Cerebellar nuclear complex (tissue), 1 donor: ENCODE measurements at places on chromosomes 13 and 19.

- DNase-seq: no peak
These were observed 2.8 kb downstream of the FUT1 start for GRCh38 chr19:48749571-48750198.

- no peak for DNase-seq
These were observed 8.2 kb downstream of the LAMP1 start for GRCh38 chr13:113305208-113305607.

DNA sequence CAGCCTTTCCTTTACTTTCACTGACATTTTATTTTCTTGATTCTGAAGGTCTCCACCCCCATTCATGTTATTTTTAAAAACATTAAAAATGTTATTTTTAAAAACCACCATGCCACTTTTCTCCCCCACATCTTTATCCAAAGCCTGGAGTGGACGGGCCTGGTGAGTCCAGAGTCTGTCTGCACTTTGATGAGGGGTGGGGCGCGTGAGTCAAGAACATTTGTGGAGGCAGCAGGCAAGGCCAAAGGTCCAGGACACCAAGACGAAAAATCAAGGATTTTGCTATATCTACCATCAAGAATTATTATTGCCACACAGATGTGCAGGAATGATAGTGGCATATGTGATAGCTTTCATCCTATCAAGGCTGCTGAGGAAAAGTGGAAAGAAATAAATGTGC lies 224.9 kb downstream of the FGF9 start:
- DNase-seq: no peak

DNA sequence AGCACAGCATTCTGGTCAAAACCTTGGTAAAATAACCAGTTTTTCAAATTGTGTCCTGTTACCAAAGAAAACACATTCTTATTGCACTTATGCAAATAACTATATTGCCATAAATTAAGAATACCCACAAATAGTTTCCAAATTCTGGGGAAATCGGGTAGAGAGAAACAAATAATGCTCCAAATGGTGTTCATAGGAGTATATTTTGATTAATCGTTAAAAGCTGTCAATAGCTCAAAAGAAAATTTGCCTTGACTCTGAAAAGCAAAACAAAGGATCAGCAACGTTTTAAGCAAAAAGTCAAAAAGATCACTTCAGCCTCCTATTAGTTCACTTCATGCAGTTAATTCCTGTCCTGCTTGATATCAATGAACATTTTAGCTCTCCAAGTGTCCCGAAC lies 22.2 kb upstream of the CEACAM21 start:
- DNase-seq: no peak

- DNase-seq: no peak
These were observed 727 bp downstream of the CD37 start for GRCh38 chr19:49335784-49336481.

GRCh38 chr13:112781881-112782361 lies 92.1 kb downstream of the ATP11A start:
- DNase-seq: no peak

DNA sequence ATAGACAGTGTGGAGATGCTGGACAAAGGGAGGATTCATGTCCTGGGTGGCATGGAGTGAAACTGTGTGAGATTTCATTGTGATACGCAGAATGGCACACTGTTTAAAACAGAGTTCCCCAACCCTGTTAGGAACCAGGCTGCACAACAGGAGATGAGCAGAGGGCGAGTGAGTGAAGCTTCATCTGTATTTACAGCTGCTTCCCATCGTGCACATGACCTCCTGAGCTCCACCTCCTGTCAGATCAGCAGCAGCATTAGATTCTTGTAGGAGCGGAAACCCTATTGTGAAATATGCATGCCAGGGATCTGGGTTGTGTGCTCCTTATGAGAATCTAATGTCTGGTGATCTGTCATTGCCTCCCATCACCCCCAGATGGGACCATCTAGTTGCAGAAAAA lies 72.5 kb downstream of the RAP2A start:
- DNase-seq: no peak

- DNase-seq: no peak
These were observed 3.8 kb downstream of the APC2 start for GRCh38 chr19:1453525-1454364.

DNA sequence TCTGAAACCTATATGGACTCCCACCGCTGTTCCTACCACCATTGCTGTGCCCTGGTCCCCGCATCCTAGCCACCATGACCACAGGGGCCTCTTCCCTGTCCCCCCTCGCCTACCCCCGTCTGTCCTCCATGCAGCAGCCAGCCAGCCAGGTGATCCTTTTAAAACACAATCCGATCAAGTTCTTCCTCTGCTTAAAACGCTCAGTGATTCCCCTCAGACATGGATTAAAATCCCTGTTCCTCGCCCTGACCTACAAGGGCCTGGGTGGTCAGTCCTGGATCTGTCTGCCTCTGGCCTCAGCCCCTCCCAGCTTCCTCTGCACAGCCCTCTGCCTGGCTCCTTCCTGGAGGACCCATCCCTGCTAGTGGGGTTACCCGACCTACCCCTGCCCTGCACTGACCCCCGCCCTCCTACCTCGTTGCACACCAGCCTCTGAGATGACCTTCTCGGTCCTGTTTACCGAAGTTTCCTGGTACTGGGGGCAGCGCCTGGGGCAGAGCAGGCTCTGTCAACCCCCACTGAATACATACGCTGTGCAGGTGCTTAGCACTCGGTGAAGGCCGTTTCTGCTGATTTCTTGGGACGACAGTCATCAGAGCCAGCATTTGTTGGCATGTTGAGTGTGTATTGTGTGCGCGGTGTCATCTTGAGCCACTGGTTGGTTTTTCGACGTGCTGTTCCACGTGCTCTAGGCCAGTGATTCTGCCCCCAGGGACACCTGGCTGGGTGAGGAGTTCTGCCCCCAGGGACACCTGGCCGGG lies 14.7 kb upstream of the LENG8 start:
- DNase-seq: no peak

- DNase-seq: no peak
These were observed 931.6 kb upstream of the MIR17HG start for GRCh38 chr13:90415902-90416301.

DNA sequence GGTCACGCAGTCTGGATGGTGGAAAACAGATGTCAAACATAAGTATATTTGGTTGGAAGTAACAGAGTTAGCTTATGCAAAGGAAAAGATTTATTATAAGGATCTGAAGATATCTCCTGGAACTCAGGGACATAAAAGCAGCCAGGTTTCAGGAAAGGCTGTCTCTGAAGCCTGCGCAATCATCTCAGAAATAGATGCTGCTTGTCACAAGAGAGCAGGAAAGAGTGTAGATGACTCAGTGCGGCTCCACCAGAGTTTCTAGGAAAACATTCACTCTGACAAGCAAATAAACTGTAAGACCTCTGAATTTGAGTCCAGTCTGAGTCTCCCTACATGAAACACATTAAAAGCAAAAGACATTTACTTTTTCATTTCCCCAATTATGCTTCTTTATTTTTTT lies 220.4 kb upstream of the HTR2A start:
- DNase-seq: no peak

- DNase-seq: no peak
These were observed 76.9 kb downstream of the FOXO1 start for GRCh38 chr13:40589285-40590109.

GRCh38 chr13:98415326-98416070 lies 161.4 kb downstream of the STK24 start:
- DNase-seq: no peak

GRCh38 chr19:4414800-4415321 lies 12.4 kb downstream of the CHAF1A start:
- no peak for DNase-seq

GRCh38 chr19:38676023-38676877 lies 28.8 kb downstream of the ACTN4 start:
- DNase-seq: no peak

- no peak for DNase-seq
These were observed 14.0 kb downstream of the GNA15 start for GRCh38 chr19:3149526-3150505.

- no peak for DNase-seq
These were observed 300.5 kb downstream of the SPRY2 start for GRCh38 chr13:80040196-80040980.

DNA sequence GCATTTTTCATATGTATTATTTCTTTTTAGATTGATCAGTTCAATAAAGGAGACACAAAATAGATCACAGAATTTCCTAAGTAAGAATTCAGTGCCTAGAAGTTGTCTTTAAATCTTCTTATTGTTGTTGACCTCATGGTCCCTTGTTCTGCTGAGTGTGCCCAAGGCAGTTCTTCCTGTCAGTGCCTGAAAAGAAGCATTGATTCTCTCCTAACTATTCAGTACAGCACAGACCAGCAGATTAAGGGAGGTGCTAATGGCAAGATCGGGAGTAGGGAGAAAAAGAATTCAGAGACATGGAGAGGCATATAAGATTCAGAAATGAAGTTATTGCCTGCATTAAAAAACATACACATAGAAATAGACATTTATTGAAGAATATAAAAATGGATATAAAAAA lies 180.5 kb upstream of the PCDH9 start:
- DNase-seq: no peak

- DNase-seq: no peak
These were observed 11.0 kb upstream of the CCL25 start for GRCh38 chr19:8041531-8041931.

DNA sequence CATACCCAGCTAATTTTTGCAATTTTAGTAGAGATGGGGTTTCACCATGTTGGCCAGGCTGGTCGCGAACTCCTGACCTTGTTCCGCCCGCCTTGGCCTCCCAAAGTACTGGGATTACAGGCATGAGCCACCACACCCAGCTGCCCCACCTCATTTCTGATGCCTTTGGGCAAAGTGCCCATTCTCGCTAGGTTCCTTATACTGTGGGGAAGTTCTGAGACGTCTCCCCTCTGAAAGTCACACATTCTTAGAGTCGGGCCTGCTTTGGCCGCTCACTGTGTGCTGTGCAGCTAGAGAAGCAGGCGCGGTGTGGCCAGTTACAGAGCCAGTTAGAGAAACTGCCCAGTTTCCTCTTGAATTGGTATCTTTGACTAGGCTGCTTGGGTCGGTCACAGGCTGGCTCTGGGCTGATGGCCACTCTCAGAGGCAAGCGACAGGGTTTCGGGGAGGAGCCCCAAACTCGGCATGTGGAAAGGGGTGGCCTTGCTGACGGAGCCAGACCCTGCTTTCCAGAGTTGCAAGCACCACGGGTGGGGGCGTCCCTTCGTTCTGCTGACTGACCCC lies 18.0 kb downstream of the PRAM1 start:
- DNase-seq: no peak

- DNase-seq: no peak
These were observed 3.4 kb downstream of the LAIR2 start for GRCh38 chr19:54506079-54506478.

- DNase-seq: no peak
These were observed 42.5 kb downstream of the IRS2 start for GRCh38 chr13:109743706-109744453.

- no peak for DNase-seq
These were observed 5.4 kb upstream of the ZNF98 start for GRCh38 chr19:22427547-22427946.

DNA sequence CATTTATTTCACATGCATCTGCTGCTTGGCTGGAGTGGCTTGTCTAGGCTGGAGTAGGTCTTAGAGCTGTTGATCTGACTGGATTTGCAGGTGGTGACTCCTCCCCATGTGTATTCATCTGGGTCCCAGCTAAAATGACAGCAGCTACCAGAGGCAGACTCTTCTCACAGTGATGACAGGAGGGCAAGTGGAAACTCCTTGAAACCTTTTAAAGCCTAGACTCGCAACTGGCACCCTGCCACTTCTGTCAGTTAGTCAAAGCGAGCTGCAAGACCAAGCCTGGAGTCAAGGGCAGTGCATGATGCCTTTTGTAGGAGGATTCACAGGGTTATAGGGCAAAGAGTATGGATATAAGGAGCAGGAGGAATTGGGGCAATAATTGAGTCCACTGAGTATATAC lies 65.2 kb downstream of the TEX26 start:
- DNase-seq: no peak

- DNase-seq: no peak
These were observed 41.9 kb downstream of the WASF3 start for GRCh38 chr13:26599403-26599802.

DNA sequence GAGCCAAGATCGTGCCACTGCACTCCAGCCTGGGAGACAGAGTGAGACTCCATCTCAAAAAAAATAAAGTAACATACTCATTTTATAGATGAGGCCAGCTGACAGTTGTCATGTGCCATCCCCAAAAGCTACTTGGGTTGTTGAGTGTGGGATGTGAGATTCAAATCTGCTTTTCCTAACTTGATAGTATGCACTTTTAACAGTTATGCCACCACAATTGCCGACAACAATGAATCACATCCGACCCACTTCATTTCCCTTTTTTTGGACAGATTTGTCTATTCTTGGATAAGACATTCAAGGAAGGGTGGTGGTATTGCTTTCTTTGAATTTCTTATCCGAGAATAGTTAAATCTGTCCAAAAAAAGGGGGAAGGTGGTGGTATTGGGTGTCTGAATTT lies 16.3 kb upstream of the DNMT1 start:
- DNase-seq: no peak

DNA sequence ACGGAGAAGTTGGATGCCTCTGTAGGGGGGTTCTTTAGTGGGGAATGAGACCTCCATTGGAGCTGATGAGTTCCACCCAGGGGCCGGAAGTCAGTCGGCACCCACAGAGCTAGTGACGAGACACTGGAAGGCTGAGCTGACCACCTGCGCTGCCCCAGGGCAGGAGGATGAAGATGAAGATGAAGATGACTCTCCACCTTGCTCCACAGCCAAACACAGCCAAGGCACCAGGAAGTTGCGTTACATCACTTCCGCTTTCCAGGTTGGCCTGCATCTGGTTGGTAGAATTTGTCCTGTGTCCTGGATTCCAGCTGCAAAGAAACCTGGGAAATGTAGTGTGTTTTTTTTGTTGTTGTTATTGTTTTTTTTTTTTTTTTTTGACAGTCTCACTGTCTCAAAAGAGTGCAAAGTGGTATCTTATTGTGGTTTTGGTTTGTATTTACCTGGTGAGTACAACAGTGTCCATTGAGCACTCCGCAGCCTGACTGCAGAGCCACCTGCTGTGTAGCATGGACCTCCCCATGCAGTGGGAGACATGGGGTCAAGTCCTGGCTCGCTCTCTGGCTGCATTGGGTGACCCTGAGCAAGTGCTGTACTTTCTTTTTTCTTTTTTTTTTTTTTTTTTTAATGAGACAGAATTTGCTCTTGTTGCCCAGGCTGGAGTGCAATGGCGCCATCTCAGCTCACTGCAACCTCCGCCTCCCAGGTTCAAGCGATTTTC lies 1.9 kb downstream of the TBC1D17 start:
- no peak for DNase-seq

DNA sequence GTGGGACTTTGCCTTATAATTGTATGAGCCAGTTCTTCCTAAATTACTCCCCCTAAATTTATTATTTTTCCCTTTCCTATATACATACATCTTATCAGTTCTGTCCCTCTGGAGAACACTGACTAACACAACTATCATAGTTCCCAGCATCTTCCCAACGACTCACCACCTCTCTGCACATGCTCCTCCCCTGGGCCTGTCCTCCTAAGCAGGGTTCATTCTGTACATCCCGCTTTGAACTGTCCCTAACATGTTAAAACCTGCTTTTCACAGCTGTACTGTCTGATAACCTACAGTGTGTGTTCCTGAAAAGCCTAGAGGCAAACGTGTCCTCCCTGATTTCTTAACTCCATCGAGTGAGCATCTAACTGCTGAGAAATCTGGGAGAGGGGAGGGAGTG lies 141.7 kb downstream of the EFNB2 start:
- no peak for DNase-seq
